MG63 (cell line): ENCODE measurements at places on chromosomes 11 and 22. TPM values are rescaled to one million over a fixed set of nuclear protein-coding genes. Genes with fewer than 3 reads are reported as not detected.

GRCh38 chr11:66705587-66706335 lies 23.3 kb downstream of the SPTBN2 start:
- DNase-seq: no peak

MOV10L1 gene
- total RNA-seq: not detected in 2 replicates

GRCh38 chr11:112410325-112410724 lies 149.7 kb upstream of the PLET1 start:
- no peak for DNase-seq

DNA sequence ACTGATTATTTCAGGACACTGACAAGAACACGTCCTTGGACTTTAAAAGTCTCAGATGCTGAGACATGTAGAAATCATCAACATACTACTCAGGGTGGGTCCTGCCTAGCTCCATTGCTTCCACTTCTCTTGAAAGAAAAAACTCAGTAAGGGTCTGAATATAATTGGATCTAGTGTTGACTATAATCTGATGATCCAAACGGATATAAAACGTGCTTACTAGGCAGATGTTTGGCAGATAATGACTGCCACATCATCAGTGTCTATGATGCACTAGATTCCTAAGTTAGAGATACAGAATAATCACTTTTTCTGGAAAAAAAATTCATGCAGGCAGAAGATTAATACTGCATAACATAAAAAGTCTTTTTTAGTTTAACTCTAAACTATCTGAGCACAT lies 21.6 kb downstream of the GUCY1A2 start:
- no peak for DNase-seq

GRCh38 chr11:94920311-94920710 lies 53.0 kb downstream of the CWC15 start:
- no peak for DNase-seq

- no peak for DNase-seq
Observed at GRCh38 chr11:102911758-102912481, 37.1 kb upstream of the MMP12 start.

TBX1 gene
- 16.3 and 16.5 TPM in 2 replicates for total RNA-seq

CABP4 gene
- total RNA-seq: 0.26 and 3.0 TPM in 2 replicates

DDT gene
- total RNA-seq: 64.9 and 160 TPM in 2 replicates

DNA sequence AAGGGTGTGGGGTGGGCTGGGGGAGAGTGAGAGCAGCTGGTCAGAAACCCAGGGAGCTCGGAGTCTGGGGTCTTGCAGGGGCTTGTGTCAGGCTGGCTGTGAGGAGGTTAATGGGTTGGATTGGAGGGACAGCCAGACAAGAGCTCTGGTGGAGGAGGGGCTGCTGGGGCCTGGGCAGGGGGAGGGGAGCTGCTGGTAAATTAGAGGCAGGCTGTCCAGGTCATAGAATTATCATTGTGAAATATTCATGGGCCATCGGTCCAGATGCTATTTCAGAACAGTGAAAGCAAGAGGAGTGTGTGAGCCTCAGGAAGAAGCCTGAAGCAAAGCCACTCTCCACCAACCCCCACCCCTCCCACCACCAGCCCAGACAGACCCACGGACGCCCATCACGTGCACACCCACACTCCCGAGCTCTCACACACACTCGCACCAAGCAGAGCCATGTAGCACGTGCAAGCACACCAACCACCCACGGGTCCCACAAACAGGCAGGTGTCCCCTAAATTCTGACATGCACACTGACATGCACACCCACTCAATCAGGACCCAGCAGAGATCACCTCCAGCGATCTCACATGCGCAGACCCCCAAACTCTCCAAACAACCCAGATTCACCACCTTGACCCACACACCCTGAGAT lies 18.8 kb downstream of the RTN4RL2 start:
- DNase-seq: no peak

GRCh38 chr11:13669544-13670488 lies 1.3 kb downstream of the FAR1 start:
- DNase-seq: no peak

- peak; percentile 39 for DNase-seq
Observed at GRCh38 chr22:40040927-40041326, 46.2 kb downstream of the FAM83F start.

FGF3 gene
- total RNA-seq: not detected in 2 replicates

FOLR3 gene
- 1.1 and 4.5 TPM in 2 replicates for total RNA-seq

GRCh38 chr11:107606141-107606540 lies 15.2 kb downstream of the ELMOD1 start:
- DNase-seq: no peak

DNA sequence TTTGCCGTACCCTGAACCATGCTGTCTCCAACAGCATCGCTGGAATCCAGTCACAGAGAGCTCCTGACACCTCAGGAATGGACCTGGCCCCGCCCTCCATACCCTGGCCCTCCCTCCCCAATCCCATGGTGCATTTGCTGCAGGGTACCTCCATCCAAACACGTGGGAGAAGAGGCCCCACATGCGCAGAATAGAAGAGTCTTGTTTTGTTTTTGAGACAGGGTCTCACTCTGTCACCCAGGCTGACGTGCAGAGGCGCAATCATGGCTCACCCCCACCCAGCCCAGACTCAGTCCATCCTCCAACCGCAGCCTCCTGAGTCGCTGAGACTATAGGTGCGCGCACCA lies 2.3 kb upstream of the PNPLA2 start:
- DNase-seq: no peak

- DNase-seq: no peak
Observed at GRCh38 chr22:22408731-22409696, 99.5 kb downstream of the ZNF280B start.

- no peak for DNase-seq
Observed at GRCh38 chr11:125342281-125342930, 153.7 kb downstream of the FEZ1 start.

MSANTD2 gene
- 8.2 and 14.8 TPM in 2 replicates for total RNA-seq

GRCh38 chr22:25067851-25068421 lies 115.4 kb downstream of the KIAA1671 start:
- DNase-seq: peak; percentile 42

DNA sequence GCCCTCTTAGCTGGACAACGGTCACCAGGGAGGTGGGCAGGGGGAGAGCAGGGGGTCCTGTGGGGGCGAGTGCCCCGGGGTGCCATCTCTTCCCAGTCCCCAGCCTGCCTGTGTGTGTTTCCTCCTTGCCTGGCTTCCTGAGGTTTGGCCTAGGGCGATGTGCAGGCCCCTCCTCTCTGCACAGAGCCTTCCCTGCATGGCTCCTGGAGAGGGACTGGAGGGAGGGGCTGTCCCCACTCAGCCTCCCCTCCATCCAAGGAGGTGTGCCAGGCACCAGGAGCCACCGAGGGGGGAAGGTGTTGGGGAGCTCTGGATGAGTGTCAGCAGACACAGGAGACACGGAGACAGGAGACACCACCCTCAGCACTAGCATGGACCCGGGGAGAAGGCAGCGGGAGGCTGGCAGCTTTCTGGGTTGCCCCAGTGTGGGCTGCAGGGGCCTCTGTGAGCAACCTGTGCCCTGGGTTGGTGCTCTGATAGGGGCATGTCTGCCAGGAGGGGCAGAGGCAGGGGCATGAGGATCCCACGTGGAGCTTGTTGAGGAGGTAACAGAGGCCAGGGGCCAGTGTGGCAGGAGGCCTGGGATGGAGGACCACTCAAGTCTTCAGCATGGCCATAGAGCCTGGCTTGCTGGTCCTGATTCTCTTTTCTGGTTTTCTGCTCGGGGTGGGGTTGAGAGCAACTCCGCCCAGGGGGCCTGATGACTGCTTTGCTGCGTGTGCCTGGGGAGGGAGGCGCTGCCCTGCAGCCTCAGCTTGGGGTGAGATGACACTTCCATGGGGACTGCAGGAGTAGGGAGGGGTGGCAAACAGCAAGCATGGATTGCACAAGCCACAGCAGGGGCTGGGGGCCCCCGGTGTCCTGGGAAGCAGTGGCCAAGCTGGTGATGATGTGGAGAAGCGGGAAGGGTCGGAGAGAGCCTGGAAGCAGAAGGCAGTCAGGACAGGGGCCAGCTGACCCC lies 78.8 kb downstream of the ST3GAL4 start:
- DNase-seq: no peak

GRCh38 chr11:64863391-64864060 lies 14.9 kb downstream of the EHD1 start:
- DNase-seq: peak; percentile 43

CCDC188 gene
- not detected in 2 replicates for total RNA-seq
